ENCODE measurements at places on chromosomes 1 and 21.

GRCh38 chr1:58888833-58889232 lies 105.0 kb upstream of the JUN start:
- no peak for DNase-seq

DNA sequence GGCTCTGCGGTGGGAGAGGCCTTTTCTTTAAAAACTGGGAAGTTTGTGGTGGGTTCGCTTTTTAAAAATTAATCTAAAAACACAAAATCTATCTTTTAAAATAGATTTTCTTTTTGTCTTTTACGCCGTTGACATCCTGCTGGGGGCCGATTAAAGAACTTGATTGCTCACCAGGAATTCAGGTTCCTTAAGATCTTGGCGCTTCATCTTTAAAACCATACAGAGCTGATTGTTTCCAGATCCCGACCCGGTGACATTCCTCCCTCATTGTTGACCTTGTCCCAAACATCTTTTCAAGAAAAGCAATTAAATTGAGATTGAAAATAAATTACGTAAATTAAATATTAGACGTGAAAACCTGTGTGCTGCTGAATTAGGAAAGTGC lies 546 bp upstream of the ZNF697 start:
- peak; percentile 11 for DNase-seq

- no peak for DNase-seq
Observed at GRCh38 chr1:4603295-4604110, 50.9 kb upstream of the AJAP1 start.

DNA sequence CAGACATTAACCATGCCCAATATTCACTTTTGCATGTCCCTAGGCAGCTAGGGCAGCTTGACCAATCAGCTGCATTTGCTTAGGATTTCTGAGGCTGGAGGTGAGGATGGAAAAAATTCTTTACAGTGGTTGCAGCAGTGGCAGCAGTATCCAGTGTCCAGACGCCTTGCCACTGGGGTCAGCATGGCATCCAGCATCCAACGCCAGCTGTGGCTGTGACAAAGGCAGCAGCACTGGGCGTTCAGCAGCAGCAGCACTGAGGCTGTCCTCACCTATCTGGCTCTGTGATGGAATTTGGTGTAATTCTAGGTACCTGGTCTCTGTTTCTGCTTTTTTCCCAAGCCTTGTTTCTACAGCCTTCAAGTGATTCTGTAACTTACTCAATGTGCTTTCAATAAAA lies 15.5 kb downstream of the RHBDL2 start:
- DNase-seq, result no peak

DNA sequence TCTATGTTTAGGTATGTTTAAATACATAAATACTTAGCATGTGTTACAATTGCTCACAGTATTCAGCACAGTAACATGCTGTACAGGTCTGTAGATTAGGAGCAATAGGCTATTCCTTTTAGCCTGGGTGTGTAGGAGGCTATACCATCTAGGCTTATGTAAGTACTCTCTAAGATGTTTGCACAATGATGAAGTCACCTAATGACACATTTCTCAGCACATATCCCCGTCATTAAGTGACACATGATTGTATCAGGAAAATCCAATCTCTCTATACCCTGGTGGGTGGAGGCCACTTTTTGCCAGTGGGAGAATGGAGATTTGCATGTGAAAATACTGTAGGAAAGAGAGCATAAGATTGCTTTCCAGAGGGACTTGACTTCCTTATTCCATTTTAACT lies 5.5 kb upstream of the TEDDM1 start:
- DNase-seq, result no peak

DNA sequence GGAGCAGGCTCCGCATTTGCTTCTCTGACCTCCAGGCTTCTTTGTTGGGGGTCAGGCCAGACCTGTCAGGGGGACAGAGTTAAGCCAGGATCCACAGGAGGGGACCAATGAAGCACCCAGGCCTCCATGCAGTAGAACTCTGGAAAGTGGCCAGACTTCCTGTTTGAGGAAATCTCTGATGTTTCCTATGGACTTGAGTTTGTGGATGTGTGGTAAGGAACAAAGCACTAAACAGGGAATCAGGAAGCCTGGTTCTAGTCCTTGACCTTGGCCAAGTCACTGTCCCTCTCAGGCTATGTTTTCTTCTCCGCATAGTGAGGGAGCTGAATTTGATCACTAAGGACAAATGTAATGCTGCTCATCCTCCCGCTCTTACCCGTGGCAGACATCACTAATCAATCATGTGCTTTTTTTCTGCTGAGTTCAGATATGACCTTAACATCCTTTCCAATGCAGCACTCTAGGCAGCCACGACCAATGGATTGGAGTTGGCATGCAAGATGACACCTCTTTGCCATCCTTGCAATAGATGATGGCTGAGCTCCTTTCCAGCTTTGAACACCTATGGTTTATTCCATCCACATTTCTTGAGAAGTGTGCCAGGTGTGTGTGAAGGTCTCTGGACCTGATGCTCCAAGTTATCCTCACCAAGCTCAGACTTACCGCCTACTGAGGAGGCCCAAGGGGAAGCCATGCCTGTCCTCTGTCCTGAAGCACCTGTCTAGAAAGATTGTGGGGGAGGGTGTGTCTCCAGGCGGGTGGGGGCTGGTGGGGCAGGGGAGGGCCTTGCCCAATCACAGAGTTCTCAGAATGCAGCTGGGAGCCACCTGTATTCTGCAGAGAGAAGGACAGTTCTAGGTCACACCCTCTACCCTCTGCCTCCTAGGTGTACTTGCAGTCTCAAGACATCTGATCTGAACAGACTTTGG lies 9.9 kb downstream of the SH2D2A start:
- no peak for DNase-seq

GRCh38 chr1:219405531-219406331 lies 207.2 kb downstream of the ZC3H11B start:
- DNase-seq, result no peak

GRCh38 chr1:56387071-56387740 lies 192.2 kb downstream of the PLPP3 start:
- DNase-seq, result no peak

- DNase-seq, result no peak
Observed at GRCh38 chr1:11634365-11635192, 19.6 kb downstream of the FBXO2 start.

- DNase-seq, result no peak
Observed at GRCh38 chr1:155847823-155848529, 9.0 kb downstream of the GON4L start.

DNA sequence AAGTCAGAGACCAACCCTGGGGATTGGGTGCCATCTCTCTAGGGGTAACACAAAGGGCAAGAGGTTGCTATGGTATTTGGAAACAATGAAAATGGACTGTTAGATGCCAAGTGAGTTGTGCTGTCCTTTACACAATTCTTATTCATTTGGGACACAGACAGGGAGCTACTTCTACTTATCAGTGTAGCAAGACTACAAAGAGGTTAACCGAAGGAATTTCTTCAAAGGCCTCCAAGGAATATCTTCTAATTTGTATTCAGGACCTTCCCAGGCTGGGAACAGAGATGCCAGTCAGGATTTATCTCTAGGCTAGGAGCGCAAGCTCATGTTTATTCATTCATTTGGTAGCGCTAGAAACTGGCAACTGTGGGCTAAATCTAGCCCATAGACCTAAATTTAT lies 2.6 kb downstream of the NAXE start:
- no peak for DNase-seq

GRCh38 chr1:170700842-170701615 lies 37.1 kb downstream of the PRRX1 start:
- no peak for DNase-seq

GRCh38 chr21:43919871-43920801 lies 55.1 kb downstream of the AGPAT3 start:
- DNase-seq, result no peak

- DNase-seq, result no peak
Observed at GRCh38 chr1:24141311-24141997, 1.5 kb downstream of the IL22RA1 start.

DNA sequence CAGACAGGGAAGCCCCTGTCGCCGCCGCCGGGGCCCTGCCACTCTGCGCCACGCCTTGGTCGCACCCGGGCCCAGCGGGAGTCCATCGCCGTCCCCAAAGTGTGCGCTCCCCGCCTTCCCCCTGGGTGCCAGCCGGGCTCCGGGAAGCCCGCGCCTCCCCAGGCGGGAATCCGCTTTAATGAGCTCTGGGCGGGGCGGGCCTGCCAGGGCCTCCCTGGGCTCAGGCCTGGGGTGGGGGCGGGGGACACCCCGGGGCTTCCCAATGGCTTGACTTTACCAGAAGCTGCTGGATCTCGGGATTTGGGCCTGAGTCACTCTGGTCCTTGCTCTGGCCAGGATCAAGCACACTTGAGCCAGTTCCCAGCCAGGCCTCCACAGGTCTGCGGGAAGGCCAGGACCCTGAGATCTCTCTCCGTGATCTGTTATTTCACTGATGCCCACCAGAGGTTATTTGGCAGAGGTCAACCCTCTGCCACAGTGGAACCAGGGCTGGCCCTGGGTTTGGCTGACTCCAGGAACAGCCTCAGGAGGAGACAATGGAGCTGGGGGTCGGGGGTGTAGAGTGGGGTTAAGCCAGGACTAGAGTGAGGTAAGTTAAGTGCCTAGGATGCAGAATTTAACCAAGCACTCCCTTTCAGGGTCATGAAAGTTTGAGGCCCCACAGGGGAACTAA lies 178.4 kb upstream of the EDN2 start:
- DNase-seq, result no peak

DNA sequence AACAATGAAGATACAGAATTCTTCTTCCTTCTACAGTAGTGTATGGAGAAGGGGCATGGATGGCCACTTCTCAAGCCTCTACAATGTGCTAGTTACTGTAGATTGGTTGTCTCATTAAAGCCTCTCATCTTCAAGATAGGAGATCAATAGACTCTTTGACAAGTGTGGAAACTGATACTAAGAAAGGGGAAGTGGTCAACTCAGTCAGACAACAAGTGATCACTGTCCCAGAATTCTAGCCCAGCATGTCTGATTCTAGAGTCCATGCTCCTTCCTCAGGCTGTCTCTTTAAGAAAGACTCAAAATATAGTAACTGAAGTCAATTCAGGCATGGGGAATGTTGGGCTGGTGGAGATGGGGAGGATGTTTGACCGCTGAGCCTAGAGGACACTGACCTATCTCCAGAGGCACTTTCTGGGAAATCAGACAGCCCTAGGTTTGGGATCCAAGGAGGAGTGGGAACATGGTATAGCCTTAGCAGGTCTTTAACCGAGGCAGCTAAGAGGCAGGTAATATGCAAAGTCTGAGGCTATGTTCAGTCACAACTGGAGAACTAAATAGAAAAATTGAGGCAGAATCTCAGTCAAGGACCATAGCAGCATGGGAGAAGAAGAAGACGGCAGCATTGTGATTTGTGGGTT lies 39.3 kb upstream of the EYA3 start:
- DNase-seq, result no peak

DNA sequence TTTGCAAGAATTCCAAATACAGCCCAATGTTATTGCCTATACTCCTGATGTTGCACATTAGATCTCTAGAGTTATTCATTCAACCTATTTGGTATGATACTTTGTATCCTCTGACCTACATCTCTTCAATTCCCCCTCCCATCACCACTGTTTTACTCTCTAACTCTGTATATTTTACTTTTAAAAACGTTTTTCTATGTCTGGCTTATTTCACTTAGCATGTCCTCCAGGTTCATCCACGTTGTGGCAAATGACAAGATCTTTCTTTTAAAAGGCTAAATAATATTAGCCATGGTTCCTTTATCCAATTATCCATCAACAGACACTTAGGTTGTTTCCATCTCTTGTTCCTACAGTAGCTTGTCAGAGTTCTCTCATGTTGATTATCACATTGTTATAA lies 207.1 kb upstream of the PTGFR start:
- no peak for DNase-seq

DNA sequence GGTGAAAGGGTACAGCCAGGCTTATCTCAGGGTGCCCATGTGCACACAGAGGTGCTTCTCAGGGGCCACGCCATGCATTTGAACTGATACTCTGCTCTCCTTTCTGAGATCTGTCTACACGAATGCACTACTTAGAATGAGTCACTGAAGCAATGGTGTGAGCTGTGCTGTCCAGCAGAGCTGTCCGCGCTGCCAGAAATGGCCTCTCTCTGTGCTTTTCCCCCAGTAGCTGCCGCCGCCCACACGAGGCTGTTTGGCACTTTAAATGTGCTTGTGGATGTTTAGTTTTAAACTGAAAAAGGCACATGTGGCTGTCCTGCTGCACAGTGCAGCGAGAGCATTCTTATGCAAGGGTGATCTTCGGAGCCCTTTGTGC lies 87.1 kb upstream of the COL6A1 start:
- no peak for DNase-seq

DNA sequence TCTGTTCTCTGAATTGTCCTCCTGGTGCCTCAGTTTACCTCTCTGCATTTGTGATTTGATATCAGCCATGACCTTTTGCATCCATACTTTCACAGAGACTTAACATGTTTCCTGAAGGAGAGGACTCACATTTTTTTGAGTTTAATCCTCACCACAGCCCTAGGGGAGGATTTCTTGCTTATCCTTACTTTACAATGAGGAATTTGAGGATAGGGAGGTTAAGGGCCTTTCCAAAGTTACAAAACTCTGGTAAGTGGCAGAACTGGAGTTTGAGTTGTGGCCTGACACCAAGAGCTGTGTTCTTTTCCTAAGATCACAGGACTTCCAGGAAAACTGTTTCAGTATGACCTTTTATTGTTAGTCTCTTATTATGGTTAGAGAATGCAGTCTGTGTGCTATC lies 34.2 kb downstream of the TNFRSF8 start:
- DNase-seq, result no peak

- DNase-seq, result no peak
Observed at GRCh38 chr1:76006234-76006633, 68.3 kb upstream of the ST6GALNAC3 start.

DNA sequence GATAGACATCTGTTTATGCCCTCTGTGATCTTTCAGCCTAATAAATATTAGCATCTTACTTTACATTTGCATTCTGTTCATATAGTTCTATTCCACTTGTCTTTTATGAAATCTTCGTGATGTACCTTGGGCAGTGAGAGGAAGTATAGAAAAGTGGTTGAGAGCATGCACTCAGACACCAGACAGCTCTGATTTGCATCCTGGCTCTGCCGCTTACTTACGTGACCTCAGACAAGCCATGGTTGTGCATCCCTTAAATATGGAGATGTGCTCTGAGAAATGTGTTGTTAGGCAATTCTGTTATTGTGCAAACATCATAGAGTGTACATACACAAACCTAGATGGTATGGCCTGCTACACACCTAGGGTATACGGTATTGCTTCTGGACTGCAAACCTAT lies 22.9 kb downstream of the OVGP1 start:
- DNase-seq, result no peak

DNA sequence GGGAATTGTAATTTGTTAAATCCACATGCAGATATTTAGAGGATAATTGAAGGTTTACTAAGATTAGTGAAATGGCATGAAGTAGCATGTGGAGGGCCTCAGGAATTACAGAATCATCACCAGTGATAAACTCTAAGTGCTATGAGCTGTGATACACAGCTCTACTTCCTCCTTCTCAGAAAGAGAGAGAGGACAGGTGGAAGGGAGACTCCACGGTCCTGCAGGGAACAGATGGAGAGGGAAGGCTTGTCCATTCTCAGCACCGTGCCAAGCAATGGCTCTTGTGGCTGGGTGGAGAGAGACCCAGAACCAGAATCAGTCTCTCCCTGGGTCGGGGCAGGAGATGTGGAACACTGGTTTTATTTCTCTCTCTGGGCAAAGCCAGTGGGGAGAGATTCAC lies 27.8 kb upstream of the LYPD8 start:
- no peak for DNase-seq
